ENCODE measurements at places on chromosomes 16 and 17. TPM values are rescaled to one million over a fixed set of nuclear protein-coding genes. Genes with fewer than 3 reads are reported as not detected.

HIGD1B gene
- 0.34 TPM for polyA plus RNA-seq

OR4D1 gene
- not detected for polyA plus RNA-seq

OTOP2 gene
- not detected for polyA plus RNA-seq

ACSM2A gene
- polyA plus RNA-seq = not detected

KRTAP4-3 gene
- not detected for polyA plus RNA-seq

XYLT1 gene
- polyA plus RNA-seq = 13.9 TPM

DNA sequence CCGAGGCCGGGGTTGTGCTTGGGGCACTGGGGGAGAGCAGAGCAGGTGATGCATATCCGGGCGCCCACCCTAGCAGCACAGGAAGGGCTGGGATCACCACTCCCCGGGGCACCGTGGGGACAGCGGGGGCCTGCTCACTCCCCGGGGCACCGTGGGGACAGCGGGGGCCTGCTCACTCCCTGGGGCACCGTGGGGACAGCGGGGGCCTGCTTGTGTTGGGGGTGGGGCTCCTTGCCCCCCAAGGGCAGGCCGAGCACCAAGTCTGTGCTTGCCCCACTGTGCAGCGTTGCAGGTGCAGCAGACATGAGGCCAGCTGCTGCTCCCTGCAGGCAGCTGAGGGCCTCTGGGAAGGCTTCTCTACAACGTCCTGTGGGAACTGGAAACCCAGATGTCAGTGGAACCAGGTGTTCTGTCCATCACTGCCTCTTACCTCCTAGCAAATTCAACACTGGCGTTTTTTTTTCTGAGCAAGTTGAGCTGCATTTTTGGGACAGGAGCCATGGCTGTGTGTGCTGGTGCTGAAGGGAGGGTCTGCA lies 25.0 kb upstream of the ZNF750 start:
- DNase-seq = no peak

DNA sequence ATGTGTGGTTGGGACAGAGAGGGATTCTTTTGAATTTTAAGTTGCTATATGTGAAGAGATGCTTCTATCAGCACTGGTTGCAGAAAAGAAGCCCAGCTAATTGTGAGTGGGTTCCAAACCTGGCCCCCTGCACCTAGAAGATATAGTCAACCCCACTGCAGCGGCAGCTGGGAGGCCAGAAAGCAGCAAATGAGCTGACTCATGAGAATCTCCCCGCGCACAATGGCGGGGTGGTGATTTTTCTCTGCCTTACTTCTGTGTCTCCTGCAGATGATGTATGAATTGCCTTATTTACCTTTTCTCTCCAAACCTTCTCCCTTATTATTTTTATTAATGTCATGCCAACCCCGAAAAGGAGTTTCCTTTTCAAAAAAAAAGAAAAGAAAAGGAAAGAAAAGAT lies 89.7 kb downstream of the MAF start:
- DNase-seq = no peak

DNA sequence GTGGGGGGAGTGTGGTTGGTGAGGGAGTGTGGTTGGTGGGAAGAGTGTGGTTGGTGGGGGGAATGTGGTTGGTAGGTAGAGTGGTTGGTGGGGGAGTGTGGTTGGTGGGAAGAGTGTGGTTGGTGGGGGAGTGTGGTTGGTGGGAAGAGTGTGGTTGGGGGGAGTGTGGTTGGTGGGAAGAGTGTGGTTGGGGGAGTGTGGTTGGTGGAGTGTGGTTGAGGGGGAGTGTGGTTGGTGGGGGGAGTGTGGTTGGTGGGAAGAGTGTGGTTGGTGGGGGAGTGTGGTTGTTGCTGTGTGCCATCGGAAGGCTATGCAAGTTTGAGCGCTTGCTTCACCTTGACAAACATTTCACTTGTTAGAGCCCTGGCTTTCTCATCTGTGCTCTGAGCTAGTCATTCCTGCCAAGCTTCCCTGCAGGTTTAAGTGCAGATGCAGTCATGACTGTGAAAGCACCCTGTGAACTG lies 20.1 kb downstream of the MINK1 start:
- DNase-seq = no peak

GRCh38 chr16:17134586-17134985 lies 336.2 kb downstream of the XYLT1 start:
- no peak for DNase-seq

DNA sequence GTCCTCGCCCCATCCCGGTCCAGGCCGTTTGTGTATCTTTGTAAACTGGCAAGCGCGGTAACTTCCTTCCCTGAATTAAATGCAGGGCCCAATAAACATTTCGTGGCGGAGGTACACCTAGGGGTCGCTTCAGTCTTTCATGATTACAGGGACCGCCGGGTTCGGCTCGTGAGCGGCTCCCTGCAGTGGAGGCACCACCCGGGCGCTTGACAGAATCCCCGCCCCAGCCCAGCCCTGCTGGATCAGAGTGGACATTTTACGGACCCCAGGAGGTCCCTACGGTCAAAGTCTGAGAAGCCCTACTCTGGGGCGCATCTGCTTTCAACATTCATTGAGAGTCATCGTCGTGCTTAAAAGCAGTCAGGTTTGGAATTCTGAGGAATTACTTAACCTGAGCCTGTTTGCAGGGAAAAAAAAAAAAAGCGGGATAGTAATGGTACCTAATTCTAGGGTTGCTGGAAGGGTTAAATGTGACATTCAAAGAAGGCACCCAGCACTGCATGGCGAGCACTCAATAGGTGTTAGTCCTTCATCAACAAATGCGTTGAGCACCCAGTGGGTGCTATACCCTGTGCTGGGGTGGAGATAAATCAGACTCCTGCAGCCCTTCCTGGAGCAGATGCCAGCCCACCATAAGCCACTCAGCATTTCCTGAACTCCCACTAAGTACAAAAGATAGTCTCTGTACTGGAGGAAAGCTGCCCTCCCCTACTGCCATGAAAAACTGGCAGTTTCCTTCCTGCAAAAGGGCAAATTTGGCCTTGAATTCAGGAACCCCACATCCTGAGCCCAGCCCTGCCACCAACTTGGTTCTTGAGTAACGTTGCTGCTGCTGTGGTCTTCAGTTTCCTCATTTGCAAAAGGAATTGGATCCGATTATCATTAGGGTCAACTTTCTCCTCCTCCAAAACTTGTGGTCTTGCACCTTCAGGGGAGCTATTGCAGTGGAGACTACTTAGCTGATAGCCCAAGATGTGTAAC lies 658 bp upstream of the DUSP3 start:
- no peak for DNase-seq

- DNase-seq = no peak
These were observed 69.1 kb downstream of the COG7 start for GRCh38 chr16:23383881-23384280.

Measured in fibroblast of lung (primary cell).